Vagina (tissue), 2 donors: ENCODE measurements at places on chromosomes 12 and 14.

DNA sequence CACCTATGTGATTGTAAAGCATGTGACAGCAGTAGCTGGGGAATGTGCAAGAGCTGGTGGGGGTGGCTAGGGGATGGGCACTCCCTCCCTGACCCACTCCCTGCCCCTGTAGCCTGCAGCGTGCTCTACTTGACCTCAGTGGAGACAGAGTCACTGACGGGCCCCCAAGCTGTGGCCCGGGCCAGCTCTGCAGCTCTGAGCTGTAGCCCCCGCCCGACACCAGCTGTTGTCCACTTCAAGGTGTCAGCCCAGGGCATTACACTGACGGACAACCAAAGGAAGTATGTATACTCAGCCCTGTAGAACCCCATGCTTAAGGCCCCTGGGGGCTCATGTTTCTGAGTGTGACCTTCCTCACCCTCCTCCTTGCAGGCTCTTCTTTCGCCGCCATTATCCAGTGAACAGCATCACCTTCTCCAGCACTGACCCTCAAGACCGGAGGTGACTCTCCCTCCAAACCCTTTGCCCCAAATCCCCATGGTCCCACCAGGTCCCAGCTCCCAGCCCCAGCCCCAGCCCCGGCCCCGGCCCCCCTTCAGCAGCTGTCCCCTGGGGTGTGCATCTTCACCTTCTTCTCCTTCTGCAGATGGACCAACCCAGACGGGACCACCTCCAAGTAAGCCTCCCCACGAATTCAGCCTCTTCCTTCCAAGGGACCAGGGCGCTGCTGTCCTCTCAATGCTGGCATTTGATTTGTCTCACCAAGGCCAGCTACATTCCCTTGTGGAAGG lies 13.3 kb downstream of the TNS2 start:
- no peak for DNase-seq

DNA sequence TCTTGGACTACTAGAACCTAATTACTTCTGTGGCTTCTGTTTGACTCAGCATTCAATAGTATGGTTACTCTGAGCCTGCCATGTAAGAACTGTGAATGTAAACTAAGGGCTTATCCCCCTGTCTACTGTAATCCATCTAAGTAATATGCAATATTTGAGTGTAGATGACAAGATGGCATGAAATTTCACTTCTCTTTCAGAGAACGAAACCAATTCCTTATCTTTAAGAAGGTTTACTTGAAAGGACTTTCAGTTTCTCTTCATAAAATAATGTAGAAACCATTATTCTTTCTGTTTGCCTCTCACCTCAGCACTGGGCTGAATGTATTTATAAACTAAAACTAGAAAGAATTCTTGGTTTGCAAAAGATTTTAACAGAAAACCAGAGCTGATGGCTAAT lies 60.4 kb upstream of the ARID2 start:
- no peak for DNase-seq

GRCh38 chr14:56487761-56488160 lies 91.8 kb upstream of the TMEM260 start:
- no peak for DNase-seq

DNA sequence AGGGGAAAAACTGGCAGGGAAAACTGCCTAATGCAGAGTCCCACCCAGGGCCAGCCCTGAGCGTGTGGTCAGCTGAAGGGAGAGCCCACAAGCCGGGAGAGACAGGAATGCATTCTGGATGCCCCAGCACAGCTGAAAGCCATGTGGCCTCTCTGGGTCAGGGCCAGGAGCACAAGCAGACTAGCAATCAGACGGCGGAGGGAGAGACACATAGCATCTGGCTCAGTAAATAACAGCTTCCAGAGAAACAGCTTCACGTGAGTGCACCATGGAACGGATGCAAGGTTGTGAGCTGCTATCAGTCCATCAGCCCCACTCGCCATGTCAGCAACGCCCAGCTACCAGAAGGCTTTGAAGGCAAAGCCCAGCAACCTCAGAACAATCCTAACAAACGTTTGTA lies 28.2 kb upstream of the TMEM106C start:
- no peak for DNase-seq

- no peak for DNase-seq
Observed at GRCh38 chr12:45727980-45728629, 1.4 kb upstream of the ARID2 start.

DNA sequence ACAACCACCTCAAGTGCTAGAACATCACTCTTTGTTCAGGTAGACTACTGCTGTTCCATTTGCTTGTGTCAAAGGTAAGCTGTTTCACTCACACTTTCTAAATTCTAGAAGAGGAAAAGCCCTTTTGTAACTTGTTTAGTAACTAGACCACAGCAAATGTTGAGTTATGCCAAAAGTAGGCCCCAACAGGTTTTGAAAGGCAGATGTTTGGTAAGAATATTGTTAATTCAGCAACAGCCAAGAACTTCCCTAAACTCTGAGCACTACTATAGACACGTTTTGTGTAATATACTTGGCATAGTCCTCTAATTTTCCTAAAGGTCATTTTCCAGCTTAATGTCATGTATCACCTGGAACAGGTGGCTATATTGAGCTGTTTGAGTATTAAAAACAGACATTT lies 79.0 kb downstream of the DCAF5 start:
- DNase-seq = no peak

GRCh38 chr12:132285991-132286681 lies 43.3 kb downstream of the GALNT9 start:
- DNase-seq = no peak

- no peak for DNase-seq
Observed at GRCh38 chr12:52202361-52203078, 10.7 kb upstream of the KRT80 start.

GRCh38 chr12:123908884-123909725 lies 63.5 kb downstream of the CCDC92 start:
- no peak for DNase-seq

GRCh38 chr12:102197789-102198188 lies at the start of gene PMCH:
Gene PMCH, minus strand, starts transcription at chr12:102197833. Its CDS starts 63 bp downstream, at chr12:102197770.
- no peak for DNase-seq

- no peak for DNase-seq
Observed at GRCh38 chr12:90910958-90911357, 44.0 kb downstream of the CCER1 start.

DNA sequence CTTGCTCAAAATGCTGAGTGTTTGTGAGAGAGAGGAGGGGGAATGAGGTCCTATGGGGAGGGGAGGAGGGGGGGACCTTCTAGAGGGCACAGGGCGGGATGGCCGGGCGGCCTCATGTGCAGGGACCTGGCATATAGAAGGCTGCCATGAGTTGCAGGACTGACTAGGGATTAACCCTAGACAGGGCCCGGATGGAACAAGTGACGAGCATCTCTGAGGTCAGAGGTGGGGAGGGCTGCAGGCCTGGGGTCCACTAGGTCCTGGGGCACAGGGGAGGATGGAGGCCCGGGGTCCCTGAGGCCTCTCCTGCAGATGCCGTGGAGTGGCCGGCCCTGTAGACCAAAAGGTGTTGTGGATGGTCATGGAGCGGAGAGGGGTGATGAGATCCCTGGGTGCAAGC lies 104.0 kb upstream of the EIF5 start:
- DNase-seq = no peak

GRCh38 chr12:44317651-44318126 lies 481.8 kb downstream of the TMEM117 start:
- DNase-seq = no peak

DNA sequence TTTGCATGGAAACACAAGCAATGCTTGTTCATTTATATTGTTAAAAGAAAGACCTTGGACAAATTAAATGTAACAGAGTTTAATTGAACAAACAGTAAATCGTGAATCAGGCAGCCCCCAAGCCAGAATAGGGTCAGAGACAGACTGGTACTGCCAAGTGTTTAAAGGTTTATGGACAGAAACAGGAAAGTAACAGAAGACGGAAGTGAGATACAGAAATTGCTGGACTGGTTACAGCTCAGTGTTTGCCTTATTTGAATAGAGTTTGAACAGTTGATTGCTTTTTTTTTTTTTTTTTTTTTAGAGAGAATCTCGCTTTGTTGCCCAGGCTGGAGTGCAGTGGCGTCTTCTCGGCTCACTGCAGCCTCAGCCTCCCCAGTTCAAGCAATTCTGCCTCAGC lies 50.3 kb downstream of the DAO start:
- DNase-seq = no peak
